ENCODE measurements at places on chromosomes 16 and 17.

- no peak overlapping the region for H3K27ac ChIP-seq
- no peak overlapping the region for H3K4me3 ChIP-seq
These were observed 35.3 kb downstream of the FA2H start for GRCh38 chr16:74739275-74739674.

DNA sequence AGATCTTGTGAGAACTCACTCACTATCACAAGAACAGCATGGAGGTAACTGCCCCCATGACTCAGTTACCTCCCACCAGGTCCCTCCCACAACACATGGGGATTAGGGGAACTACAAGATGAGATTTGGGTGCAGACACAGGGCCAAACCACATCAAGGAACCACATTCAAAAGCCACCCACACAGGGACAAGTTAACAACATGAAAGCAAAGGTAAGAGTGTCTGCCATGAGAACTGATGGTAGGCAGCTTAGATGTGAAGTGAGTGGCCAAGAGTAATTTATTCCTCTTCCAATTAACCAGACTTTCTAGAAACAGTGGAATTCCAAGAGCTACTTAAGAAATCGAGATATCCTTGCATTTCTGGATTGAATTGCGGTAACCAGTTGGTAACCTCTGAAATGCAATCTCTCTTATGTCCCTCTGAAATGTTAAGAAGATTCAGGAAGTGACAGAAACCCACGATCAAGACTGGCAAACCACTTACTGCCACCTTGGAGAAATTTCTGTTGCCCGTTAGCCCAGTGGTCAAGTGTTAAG lies 167.4 kb upstream of the CACNG5 start:
- H3K36me3 ChIP-seq: no peaks in the 10 kb centered on the region
- no peak for DNase-seq
- H3K27me3 ChIP-seq: no peaks in the 10 kb centered on the region

DNA sequence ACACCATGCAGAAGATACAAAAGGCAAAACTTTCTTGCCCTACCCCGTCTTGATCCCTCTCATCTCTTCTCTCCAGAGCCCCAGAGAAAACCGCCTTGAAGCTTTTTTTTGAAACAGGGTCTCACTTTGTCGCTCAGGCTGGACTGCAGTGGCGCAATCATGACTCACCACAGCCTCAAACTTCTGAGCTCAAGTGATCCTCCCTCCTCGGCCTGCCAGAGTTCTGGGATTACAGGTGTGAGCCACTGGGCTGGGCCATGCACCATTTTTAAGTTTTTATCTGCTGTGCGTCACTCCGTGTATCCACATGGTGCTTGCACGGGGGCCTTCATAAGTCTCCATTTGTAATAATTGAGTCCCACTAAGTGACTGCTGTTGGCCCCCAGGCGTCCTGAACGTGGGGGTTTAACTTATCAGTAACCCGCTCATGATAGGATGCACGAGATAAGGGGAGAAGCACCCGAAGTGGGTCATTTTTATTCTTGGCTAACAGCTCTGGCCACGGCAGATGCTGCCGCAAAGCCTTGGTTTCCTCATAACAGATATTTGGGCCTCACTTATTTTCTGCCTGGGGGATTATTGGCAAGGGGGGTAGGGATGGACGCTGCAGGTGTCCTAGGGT lies 8.6 kb downstream of the DNAH17 start:
- no peaks in the 10 kb centered on the region for H3K27me3 ChIP-seq
- H3K4me3 ChIP-seq: no peak overlapping the region
- no peak for DNase-seq
- no peak overlapping the region for H3K27ac ChIP-seq
- H3K4me1 ChIP-seq: no peaks in the 10 kb centered on the region

GRCh38 chr16:83305092-83305491 lies 502.7 kb upstream of the HSBP1 start:
- H3K36me3 ChIP-seq: no peaks in the 10 kb centered on the region
- no peaks in the 10 kb centered on the region for H3K4me1 ChIP-seq
- no peak overlapping the region for H3K4me3 ChIP-seq
- no peaks in the 10 kb centered on the region for H3K27me3 ChIP-seq
- DNase-seq: no peak

- DNase-seq: no peak
- no peaks in the 10 kb centered on the region for H3K27me3 ChIP-seq
- H3K27ac ChIP-seq: no peak overlapping the region
- H3K36me3 ChIP-seq: no peaks in the 10 kb centered on the region
- peaks cover 2% of the 10 kb centered on the region for H3K4me1 ChIP-seq
- H3K4me3 ChIP-seq: no peak overlapping the region
These were observed 10.6 kb upstream of the RHBDF2 start for GRCh38 chr17:76511668-76512365.

- H3K4me1 ChIP-seq: peaks cover 19% of the 10 kb centered on the region
- no peaks in the 10 kb centered on the region for H3K27me3 ChIP-seq
- DNase-seq: no peak
- peak overlapping the region; percentile 77 for H3K27ac ChIP-seq
- H3K4me3 ChIP-seq: no peak overlapping the region
These were observed 65.7 kb downstream of the FBXL20 start for GRCh38 chr17:39335704-39336223.

DNA sequence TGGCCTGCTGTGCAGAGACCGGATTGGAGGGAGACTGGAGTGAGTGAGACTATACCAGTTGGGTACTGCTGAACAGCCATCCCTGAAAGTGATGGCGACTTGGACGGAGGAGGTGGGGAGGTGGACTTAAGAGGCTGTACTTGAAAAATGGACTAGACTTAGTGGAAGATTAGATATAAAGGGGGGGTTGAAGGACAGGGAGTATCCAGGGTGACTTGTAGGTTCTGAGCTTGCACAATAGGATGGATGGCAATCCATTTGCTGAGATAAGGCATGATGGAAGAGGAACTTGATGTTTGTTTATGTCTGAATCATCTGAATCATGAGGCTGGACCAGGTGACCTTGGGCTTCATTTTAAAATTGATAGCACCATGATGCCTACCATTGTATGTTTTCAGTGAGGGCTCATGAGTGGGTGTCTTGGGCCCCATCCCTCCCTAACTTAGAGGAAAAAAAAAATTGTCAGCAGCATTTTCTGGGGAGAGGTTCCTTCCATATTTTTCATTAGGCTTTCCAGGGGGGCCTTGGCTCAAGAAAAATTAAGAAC lies 41.2 kb downstream of the PRKCA start:
- H3K27ac ChIP-seq: no peak overlapping the region
- H3K27me3 ChIP-seq: no peaks in the 10 kb centered on the region
- no peak overlapping the region for H3K4me3 ChIP-seq
- H3K36me3 ChIP-seq: no peaks in the 10 kb centered on the region

GRCh38 chr16:81755915-81756614 lies 23.0 kb upstream of the PLCG2 start:
- no peak for DNase-seq
- no peaks in the 10 kb centered on the region for H3K27me3 ChIP-seq
- no peaks in the 10 kb centered on the region for H3K4me1 ChIP-seq
- H3K36me3 ChIP-seq: no peaks in the 10 kb centered on the region

GRCh38 chr17:80861892-80862291 lies 129.7 kb upstream of the CHMP6 start:
- no peaks in the 10 kb centered on the region for H3K27me3 ChIP-seq
- H3K36me3 ChIP-seq: no peaks in the 10 kb centered on the region
- H3K27ac ChIP-seq: no peak overlapping the region
- no peak overlapping the region for H3K4me3 ChIP-seq
- peak; percentile 23 for DNase-seq

DNA sequence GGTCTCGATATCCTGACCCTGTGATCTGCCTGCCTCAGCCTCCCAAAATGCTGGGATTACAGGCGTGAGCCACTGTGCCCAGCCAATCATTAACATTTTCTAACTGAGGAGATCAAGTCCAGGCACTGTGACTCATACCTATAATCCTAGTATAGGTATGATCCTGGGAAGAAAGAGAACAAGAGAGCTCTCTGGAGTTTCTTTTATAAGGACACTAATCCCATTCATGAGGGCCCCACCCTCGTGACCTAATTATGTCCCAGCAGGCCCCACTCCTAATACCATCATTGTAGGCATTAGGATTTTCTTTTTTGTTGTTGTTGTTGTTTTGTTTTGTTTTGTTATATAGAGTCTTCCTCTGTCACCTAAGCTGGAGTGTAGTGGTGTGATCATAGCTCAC lies 80.4 kb downstream of the CACNG3 start:
- no peak overlapping the region for H3K27ac ChIP-seq
- no peaks in the 10 kb centered on the region for H3K27me3 ChIP-seq
- H3K4me1 ChIP-seq: no peaks in the 10 kb centered on the region

GRCh38 chr16:68792465-68793324 lies 50.6 kb upstream of the TANGO6 start:
- no peak for DNase-seq
- no peak overlapping the region for H3K4me3 ChIP-seq
- H3K36me3 ChIP-seq: no peaks in the 10 kb centered on the region
- no peaks in the 10 kb centered on the region for H3K4me1 ChIP-seq

DNA sequence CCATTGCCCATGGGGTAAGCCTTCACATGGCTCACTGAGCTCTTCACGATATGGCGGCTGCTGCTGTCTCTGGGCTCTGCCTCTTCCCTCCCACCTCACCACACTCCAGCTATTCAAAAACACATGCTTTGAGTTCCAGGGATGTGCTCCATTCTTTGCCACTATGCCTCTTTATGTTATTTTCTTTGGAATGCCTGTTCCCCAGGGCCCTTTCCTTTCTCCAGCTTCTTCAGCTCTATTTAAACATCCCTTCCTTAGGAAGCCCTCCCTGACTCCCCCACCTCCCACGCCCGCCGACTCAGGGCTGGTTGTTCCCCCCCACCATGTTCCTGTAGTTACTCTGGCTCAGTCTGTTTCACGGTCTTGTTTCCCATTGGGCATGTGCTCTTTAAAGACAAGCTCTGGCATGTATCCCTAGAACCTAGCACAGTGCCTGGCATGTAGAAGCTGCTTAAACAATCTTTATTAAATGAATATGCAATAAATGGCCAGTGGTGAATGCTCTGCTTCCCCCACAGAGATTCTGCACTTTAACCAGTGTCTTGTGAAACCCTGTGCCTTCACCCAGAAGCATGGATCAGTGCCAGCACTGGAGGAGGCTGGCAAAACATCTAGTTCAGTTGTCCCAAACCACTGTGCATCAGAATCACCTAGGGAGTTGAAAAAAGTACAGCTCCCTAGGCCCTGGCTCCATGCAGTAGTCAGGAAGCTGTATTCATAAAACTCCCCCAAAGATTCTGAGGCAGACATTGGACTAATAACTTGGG lies 6.9 kb downstream of the MYCBPAP start:
- peaks cover 58% of the 10 kb centered on the region for H3K4me1 ChIP-seq
- H3K4me3 ChIP-seq: no peak overlapping the region
- H3K36me3 ChIP-seq: no peaks in the 10 kb centered on the region
- no peak overlapping the region for H3K27ac ChIP-seq
- H3K27me3 ChIP-seq: no peaks in the 10 kb centered on the region

GRCh38 chr16:3089717-3090592 lies 9.1 kb downstream of the ZSCAN10 start:
- no peaks in the 10 kb centered on the region for H3K27me3 ChIP-seq
- no peak overlapping the region for H3K27ac ChIP-seq
- DNase-seq: no peak
- peak overlapping the region; percentile 15 for H3K4me3 ChIP-seq
- H3K36me3 ChIP-seq: no peaks in the 10 kb centered on the region
- H3K4me1 ChIP-seq: peaks cover 20% of the 10 kb centered on the region

GRCh38 chr17:9594065-9594464 lies 17.6 kb downstream of the CFAP52 start:
- H3K27ac ChIP-seq: no peak overlapping the region
- H3K4me3 ChIP-seq: no peak overlapping the region
- H3K36me3 ChIP-seq: no peaks in the 10 kb centered on the region

DNA sequence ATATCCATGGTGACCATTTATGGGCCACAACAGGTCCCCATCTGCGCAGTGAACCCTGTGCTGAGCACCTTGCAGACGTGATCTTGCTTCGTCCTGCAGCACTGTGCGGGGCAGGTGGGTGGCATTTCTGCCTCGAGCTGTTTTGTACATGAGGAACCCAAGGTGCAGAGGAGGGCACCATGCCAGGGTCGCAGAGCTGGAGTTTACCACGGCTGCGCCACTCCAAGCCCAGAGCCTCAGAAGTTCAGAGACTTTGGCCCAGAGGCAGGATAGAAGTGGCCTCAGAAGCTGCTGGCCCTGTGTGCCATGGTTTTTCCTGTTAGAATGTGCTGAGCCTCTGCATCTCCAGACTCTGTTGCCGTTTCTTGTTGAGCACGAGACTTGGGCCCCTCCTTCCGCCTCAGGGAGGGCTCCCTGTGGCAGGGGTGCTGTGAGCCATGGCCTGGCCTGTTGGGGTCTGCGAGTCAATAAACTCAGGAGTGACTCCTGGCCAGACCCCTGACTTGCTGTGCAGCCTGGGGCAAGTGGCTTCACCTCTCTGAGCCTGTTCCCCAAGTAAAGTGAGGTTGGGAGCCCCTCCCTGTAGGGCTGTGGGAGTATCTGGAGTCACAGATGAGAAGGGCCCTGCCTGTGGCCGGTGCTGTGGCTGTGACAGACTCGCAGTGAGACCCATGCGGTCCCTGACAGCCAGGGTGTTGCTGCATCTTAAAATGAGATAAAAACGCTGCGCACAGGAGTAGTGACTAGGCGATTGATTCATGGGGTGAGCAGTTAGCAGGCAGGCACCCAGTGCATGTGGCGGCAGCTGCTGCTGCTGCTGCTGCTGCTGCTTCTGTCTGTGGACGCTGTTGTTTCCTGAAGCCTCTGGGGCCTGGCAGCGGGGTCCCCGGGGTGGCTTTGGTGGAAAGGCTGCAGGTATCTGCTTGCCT lies 11.8 kb downstream of the MAP2K3 start:
- H3K4me3 ChIP-seq: no peak overlapping the region
- no peaks in the 10 kb centered on the region for H3K36me3 ChIP-seq
- H3K27me3 ChIP-seq: no peaks in the 10 kb centered on the region
- no peak overlapping the region for H3K27ac ChIP-seq

DNA sequence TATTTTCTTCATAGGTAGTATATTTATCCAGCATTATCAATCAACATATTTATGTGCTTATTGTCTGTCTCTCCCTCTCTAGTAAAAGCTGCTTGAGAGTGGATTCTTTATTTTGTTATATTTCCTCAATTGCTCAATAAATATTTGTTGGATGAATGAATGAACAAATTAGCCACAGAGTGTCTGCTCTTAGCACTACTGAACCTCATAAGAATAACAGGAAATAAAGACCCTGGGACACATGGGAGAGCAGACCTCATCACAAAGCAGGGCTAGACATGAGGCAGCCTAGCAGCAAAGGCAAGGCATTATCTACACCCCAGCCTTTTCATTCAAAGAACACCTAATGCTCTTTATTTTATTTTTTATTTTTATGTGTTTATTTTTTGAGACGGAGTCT lies 34.9 kb upstream of the TANC2 start:
- H3K4me3 ChIP-seq: no peak overlapping the region
- H3K36me3 ChIP-seq: no peaks in the 10 kb centered on the region
- no peaks in the 10 kb centered on the region for H3K4me1 ChIP-seq
- no peak for DNase-seq
- H3K27me3 ChIP-seq: no peaks in the 10 kb centered on the region

Data from testis (tissue), 5 donors.